Natural killer cell (primary cell): ENCODE measurements at places on chromosomes 7 and 10. TPM values are rescaled to one million over a fixed set of nuclear protein-coding genes. Genes with fewer than 3 reads are reported as not detected.

ANAPC16 gene
- 70.9 TPM for total RNA-seq

MYL10 gene
- total RNA-seq: not detected

ARHGAP21 gene
- 34.7 TPM for total RNA-seq

- DNase-seq: no peak
Observed at GRCh38 chr10:113590581-113590980, 37.7 kb downstream of the HABP2 start.

- DNase-seq: no peak
Observed at GRCh38 chr7:155816996-155817395, 4.7 kb upstream of the SHH start.

DNA sequence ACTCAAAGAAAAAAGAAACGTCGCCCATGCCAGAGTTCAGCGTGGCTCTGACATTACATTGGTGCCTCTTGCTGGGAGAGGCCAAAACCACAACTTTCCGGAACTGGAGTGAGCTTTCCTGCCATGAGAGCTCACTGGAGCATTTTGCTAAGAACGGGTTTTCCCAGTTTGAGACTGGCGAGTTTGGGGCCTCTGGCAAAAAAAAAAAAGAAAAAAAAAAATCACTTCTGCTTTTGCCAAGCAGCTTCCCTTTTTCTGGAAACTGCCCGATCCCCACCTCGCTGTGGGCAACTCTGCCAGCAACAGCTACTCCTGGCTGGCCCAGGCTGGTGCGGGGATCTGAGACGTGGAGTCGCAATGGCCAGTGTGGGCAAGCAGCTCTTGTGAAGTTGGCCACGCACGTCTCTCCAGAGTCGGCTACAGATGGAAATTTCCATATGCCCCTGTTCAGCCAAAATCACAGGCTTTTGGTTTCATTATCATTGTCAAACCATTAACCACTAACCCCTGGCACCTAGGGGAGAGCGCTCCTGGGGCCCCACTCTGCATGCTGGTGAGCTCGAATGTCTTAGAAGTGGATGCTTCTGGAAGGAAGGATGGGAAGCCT, 25.7 kb downstream of the PRKAG2 start:
- peak; percentile 23 for DNase-seq

- no peak for DNase-seq
Observed at GRCh38 chr7:139362981-139363380, 3.3 kb downstream of the LUC7L2 start.

DNA sequence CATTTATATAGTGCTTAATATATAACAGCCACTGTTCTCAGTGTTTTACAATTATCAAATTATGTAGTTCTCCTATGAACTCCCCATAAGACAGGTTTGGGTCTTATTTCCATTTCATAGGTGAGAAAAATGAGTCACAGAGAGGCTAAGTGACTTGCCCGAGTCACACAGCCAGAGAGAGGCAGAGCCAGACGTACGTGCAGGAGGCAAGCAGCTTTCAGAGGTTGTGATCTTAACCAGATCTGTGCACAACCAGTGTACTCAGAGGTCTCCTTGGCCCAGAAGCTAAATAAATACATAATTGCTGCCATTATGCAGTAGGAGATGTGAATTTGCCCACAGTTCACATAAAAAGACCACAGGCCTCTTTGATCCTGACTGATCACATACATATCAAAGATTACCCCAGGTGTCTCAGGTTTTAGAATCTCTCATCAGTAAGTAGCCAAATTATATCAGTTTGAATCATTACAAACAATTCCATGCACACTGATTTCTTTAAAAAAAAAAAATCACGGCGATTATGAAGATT, 304.7 kb upstream of the AOAH start:
- DNase-seq: no peak

DNA sequence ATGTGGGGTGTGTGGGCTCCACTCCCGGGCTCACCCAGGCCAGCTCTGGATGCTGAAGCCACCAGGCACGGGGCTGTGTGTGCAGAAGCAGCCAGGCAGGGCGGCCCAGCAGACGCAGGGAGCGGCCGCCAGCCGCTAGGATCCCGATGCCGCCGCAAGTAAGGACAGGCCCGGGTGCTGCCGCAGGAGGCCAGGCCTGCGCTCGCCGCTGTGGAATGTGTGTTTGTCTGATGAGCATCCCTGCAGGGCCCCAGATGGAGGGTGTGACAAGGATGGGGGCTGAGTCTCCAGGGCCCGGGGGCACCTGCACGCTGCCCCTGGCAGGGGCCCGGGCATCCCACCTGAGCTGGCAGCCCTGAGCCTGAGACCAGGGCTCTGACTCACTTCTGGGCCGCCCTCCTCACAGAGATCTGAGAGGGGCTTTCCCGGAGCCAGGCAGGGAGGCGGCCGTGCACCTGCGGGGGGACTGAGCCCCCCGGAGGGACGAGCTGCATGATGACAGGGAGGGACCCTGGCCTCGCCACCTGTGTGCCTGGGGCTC, 101.5 kb downstream of the FOXL3 start:
- DNase-seq: no peak

GRCh38 chr7:40341836-40342235, 207.0 kb downstream of the SUGCT start:
- no peak for DNase-seq
